ENCODE measurements at places on chromosomes 2 and 18. TPM values are rescaled to one million over a fixed set of nuclear protein-coding genes. Genes with fewer than 3 reads are reported as not detected.
A peak's percentile ranks its signal among the peaks of the same experiment; 100 is the strongest.

The LIPT1 gene
- total RNA-seq: 5.0 TPM

GRCh38 chr18:74499633-74500032 lies 3.5 kb downstream of the CNDP2 start:
- DNase-seq: no peak

DNA sequence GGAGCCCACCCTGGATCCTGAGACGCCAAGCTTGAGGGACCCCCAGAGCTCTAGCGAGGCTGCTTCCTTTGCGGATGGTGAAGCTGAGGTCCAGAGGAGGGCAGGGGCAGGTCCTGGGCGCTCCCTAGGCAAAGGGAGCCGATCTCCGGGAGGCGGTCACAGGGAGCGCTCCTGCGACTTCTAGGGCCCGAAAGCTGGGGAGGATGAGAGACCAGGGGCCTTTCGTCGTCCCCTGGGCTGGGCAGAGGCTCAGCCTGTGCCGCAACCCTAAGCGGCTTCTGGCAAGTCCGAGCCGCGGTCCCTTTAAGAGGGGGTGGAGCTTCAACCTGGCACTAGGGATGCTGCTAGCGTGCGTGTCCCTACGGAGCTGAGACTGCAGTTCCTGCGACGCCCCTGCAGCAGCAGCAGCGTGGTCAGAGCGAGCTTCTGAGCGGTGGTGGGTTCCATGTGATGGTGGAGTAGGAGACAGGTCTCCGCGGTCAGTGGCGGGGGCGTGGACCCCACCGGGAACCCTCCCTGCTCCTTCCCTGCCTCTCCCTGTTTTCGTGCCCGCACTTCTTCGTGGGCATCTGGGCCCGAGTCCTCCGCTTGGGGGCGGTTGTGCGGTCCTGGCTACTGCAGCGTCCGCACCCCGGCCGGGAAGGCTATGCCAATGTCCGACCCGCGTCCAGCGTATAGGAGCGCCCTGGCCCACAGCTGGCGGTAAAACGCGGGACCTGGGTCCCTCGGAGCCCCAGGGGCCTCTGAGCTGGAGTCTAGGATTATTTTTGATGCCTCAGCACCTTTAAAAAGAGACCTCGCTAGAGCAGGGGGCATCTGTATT lies 154.6 kb downstream of the CCDC74A start:
- DNase-seq: peak; percentile 78

DNA sequence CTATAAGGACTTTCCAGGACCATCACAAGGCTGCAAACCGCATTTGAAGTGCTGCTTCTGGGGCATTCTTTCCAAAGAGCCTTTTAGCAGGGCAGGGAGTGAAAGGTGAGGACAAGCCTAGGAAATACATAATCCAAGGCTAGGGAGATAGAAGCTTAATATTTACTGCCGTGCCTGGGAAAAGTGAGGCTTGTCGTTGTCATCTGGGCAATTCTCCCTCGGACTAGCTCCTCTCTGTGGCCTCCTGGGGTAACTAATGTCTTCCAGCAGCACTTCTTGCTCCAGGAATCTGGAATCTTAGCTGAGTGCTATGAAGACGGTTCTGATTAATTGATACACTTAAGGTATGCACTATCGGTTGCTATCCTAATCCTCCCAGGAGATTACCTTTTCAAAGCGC lies 69.3 kb upstream of the ATL2 start:
- no peak for DNase-seq

DNA sequence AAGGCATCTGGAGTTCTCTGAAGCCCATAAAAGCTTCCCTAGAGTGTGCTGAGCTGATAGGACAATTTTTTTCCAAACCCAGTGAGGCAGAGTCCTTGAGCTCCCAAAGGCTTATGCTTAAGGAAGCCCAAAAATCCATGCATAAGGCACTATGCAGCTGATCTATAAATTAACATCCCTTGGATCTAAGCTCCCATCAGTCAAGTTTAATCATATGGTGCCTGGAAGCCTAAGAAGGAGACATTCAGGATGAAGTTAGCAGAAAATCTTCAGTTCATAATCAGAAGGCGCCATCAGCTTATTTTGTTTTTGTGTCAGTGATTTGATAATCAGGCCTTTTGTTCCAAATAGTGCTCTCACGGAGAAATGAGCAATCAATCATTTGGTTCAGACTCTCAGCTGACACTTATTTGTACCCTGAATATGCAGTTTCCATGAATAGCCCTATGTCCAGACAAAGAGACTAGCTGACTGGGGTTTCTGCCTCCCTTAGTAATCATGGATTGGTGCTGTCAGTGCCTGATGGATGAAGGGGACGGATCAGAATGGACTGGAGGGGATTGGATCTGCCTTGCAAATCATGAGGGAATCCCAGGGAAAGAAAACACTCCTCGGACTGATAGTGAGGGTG lies 464.8 kb upstream of the RGPD4 start:
- DNase-seq: no peak

GRCh38 chr2:114543236-114543766 lies 100.9 kb downstream of the DPP10 start:
- DNase-seq: no peak

DNA sequence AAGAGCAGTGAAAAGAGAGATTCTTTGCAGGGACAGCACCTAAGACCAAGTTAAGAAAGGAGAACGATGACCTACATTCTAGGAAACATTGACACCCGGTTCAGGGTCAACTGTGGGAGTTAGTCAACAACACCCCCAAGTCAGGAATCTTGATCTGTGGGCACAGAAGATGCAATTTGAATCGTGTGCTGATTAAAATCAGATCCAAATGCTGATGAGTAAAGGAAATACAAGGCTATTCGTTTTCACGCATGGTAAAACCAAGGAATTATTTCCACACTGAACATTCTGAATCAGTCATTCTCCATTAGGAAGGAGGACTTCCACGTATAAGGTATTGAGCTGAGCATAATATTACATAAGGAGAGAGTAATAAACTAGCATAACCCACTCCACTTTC lies 124.2 kb downstream of the COPS8 start:
- no peak for DNase-seq

DNA sequence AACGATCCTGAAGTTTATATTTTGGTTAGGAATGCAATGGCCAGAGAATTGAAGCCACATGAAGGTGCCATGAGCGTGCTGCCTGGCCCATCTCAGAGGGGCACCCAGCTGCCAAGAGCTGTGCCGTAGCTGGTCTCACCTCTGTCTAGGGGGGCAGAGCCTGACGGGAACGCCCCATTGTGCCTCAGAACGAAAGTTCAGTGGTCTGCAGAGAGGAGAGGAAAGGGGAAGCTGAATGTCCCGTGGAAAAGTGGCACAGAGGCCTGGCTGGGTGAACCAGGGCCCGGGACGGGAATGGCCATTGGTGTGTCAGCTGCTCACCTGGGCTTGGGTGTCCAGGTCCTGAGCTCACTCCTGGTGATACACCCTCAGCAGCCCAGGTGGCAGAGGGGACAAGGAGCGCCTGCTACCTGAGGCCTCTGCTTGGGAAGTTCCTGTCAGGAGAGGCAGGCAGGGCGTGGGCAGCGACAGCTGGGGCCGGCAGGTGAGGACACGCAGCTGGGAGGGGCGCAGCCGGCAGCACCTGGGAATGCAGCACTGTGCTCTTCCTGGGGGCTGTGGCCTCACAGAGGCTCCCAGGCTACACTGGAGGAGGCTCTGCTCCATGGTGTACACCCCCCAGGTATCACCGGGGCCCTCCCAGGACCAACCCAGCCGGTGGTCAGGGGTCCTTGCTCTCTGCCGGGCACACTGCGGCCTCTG lies 67.3 kb downstream of the PARD6G start:
- no peak for DNase-seq

The SKA1 gene
- total RNA-seq: 14.0 TPM

DNA sequence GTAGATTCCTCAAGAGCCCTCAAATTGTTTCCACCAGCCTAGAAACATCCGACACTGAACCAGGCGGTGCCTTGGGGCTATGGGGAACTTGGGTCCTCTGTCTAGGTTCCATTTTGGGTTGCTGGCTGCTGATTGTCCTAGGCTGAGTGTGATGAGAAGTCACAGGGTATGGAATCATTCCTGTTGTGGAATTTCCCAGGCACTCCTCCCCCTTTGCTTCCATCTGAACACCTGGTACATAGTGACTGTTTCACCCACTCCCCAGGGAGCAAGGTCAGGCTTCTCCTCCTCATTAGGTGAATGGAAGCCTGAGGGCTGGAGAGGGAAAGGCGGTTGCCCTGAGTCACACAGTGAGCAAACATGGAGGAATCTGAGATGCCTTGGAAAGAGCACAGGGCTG lies 4.5 kb downstream of the KIF3C start:
- DNase-seq: no peak

DNA sequence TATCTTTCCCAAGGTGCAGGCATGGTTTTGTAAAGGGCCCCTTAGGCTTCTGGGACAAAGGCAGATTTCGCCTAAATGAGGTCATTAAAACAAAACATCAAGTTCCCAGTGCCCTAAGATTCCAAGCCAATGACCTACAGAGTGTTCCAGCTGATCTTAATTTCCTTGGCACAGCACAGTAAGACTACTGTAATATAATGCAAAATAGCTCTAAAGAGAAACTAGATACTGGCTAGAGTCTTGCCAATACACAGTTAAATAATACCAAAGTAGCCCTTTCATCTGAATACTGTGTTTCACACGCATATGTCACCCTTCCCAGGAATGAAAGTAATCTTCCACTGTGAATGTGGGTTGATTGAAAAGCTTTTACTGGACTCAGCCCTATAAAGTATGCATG lies 14.7 kb downstream of the GRB14 start:
- DNase-seq: no peak

The ASXL2 gene
- total RNA-seq: 32.3 TPM

- no peak for DNase-seq
Observed at GRCh38 chr18:6414118-6414722, 491 bp downstream of the L3MBTL4 start.

DNA sequence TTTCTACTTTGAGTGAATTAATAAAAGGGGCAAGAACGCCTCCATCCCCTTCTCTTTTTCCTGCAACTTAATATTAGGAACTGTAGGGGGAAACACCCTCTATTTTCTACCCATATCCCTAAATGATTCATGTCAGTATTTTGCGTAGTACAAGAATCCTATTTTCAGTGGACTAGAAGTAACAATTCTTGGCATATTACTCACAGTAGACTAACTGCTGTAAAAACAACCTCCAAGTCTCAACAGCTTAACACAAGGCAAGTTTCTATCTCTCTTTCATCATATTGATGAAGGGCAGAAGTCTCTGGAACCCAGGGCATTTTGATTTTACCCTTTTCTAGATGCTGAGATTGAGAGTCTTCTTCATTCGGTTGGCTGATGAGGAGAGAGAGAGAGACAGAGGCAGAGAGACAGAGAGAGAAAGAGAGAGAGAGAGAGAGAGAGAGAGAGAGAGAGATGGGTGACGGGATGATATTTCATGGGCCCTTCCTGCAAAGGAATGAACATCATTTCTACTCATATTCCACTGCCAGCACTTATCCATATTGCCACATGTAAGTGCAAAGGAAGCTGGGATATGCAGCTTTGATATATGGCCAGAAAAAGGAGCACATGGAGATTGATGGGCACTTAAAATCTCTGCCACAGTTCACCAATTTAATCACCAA lies 481.6 kb downstream of the LPIN1 start:
- DNase-seq: no peak

GRCh38 chr2:205686056-205686782 lies 3.9 kb downstream of the NRP2 start:
- no peak for DNase-seq

The METTL4 gene
- 8.4 TPM for total RNA-seq

DNA sequence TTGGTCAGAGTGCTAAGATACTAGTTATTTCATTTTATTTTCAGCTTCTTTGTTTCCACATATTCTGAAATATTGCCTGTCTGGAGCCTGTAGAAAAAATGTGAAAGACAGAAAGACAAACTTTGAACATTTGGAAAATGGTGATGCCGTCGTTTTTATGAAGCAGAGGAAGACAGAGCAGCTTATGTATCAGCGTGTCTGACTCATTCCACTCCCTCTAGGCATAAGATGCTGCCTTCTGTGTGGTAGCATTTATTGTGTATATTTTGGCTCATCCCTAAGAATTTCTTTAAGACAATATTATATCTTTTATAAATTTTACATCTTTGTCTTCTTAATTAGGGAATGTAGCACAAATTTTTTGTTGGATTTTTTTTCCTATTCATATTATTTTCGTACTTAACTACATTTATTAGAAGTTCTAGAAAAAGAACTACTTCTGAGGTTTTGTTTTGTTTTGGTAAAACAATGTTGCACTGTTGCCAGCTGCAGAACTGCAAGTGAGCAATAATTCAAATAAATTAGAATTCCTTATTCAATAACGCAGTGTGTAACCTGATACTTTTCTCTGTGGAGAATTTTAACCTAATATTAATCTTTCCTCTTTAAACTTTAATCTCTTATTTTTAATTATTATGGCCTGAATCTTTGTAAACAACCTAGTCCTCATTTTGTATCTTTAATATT lies 300.4 kb downstream of the ZNF407 start:
- no peak for DNase-seq

- no peak for DNase-seq
Observed at GRCh38 chr2:222736301-222736700, 64.8 kb downstream of the MOGAT1 start.

The ATOH8 gene
- total RNA-seq: 13.7 TPM

The CHRND gene
- total RNA-seq: 0.60 TPM

The ABCB11 gene
- total RNA-seq: not detected

The SLC39A6 gene
- 48.7 TPM for total RNA-seq

The CCDC85A gene
- 5.4 TPM for total RNA-seq

The GYPC gene
- total RNA-seq: 13.3 TPM

The CXCR4 gene
- 34.8 TPM for total RNA-seq

The MALT1 gene
- 29.7 TPM for total RNA-seq

GRCh38 chr2:109433486-109433885 lies 180.3 kb downstream of the SEPTIN10 start:
- DNase-seq: no peak

DNA sequence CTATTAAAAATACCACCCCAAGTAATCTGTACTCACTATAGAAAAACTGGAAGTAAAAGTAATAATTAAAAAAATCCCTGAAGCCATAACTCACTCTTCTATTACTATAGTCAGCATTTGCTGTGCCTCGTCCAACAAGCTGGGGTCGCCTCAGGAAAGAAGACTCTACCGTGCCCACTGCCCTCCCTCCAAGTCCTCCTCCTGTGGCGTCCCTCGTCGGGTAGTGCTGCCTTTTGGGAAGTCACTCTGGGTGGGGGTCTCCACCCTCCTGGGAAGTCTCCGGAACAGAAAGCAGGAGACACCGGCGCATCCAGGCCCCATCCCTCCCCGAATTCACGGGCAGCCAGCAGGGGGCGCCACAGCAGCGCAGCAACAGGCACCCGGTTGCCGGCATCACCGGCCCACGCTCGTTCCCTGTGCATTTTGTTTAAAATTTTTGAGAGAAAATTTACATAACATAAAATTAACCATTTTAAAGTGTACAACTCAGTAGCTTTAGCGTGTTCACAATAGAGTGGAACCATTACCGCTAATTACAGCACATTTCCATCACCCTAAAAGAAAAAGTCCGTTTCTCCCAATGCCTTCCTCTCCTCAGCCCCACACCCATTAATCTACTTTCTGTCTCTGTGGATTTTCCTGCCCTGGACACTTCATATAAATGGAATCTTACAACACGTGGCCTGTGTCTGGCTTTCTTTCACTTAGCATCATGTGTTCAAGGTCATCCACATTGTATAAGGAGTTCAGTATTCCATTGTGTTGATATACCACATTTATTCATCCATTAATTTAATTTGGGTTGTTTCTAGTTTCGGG lies 62.2 kb downstream of the ADNP2 start:
- DNase-seq: no peak

GRCh38 chr2:54386585-54386984 lies 69.5 kb upstream of the SPTBN1 start:
- no peak for DNase-seq

Measured in type B pancreatic cell (in vitro differentiated cells).